ENCODE measurements at places on chromosomes 12 and 14.
A peak's percentile ranks its signal among the peaks of the same experiment; 100 is the strongest.

DNA sequence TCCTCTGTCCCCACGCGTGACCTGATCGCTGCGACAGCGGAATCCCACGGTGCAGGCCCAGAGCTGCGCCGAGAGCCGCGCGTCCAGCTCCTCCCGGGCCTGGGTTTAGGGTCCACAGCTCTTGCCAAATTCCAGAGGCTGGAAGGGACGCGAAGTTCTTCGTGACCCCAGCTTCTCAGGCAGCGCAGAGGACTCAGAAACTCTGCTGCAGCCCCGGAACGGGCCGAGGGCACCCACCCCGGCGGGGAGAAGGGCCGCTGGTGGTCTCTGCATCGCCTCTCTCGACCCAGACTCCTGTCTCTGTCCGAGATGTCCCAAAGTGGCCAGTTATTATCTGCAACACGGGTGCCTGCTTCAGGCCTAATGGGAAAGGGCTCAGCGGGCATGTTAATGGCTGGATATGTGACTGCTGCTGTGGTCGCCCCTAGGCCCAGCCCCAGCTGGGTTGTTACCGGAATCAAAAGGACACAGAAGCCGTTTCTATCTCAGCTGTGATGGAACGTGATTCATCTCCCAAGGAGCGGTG lies 236.4 kb downstream of the VRK1 start:
- DNase-seq, result no peak

- DNase-seq, result no peak
These were observed 310.0 kb upstream of the LRIG3 start for GRCh38 chr12:59230334-59230733.

- DNase-seq, result peak; percentile 95
These were observed 218.1 kb downstream of the MON2 start for GRCh38 chr12:62684570-62685295.

DNA sequence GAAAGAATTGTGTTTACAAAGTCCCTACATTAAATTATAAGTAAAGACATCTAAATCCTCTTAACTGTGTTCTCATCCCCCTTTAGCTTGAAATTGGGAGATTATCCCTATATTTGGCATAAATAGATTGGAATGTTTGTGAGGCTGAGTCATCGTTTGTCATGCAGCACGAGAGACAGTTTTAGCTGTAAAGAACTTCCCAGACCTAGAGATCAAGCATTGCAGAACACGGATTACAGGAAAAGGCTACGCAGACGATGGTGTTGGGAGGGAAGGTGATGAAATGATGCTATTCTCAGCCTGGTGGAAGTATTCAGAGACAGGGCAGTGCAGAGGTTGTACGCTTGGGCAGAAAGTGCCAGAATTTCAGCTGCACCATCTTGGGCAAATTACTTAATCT lies 93.8 kb downstream of the PTPRB start:
- peak; percentile 97 for DNase-seq

DNA sequence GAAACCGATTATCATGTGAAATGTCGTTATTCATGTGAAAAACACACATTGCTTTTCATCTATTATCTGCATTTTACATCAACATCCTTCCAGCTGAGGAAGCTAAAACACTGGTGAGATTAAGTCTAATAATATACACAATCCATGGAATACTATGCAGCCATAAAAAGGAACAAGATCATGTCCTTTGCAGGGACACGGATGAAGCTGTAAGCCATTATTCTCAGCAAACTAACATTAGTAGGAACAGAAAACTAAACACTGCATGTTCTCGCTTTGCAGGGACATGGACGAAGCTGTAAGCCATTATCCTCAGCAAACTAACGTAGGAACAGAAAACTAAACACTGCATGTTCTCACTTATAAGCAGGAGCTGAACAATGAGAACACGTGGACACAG lies 18.3 kb downstream of the KICS2 start:
- no peak for DNase-seq

- no peak for DNase-seq
These were observed 183.7 kb downstream of the TMTC3 start for GRCh38 chr12:88325816-88326189.

GRCh38 chr14:99546234-99546879 lies 57.6 kb downstream of the CCDC85C start:
- DNase-seq, result no peak

DNA sequence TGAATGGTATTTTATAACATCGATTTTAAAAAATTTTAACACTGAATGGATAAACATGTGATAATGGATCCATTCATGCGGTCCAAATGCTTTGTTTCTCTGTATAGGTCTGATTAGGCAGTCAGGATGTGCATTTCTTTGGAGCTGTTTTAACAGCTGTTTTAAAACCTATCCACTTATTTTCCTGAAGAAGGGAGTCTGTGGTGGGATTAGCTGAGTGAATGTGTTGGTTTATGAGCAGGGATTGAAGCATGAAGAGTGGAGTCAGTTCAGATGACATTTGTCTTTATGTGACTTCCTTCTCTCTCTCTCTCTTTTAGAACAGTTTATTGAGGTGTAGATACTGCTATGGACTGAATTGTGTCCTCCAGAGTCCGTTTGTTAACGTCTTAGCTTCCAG lies 37.7 kb downstream of the GLT8D2 start:
- DNase-seq, result no peak

GRCh38 chr12:12748044-12748443 lies 30.9 kb downstream of the CDKN1B start:
- DNase-seq, result no peak

DNA sequence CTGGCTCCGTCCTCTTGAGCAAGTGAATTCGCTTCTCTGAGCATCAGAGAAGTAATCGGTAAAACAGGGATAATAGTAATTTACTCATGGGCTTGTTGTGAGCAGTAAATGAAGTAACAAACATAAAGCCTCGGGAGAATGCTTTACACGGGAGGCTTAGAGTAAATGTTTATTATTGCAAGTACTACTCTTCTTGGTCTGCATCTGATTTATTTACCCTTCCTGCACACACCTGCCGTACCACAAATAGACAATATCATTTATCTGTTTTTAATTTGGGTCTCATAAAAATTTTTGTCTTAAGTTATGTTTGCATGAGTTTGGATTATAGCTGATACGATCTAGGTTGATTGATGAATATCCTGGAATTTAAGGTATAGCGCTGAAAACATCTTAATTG lies 7.8 kb upstream of the COL2A1 start:
- no peak for DNase-seq

GRCh38 chr12:50257236-50258166 lies 25.8 kb downstream of the LIMA1 start:
- DNase-seq, result peak; percentile 53

DNA sequence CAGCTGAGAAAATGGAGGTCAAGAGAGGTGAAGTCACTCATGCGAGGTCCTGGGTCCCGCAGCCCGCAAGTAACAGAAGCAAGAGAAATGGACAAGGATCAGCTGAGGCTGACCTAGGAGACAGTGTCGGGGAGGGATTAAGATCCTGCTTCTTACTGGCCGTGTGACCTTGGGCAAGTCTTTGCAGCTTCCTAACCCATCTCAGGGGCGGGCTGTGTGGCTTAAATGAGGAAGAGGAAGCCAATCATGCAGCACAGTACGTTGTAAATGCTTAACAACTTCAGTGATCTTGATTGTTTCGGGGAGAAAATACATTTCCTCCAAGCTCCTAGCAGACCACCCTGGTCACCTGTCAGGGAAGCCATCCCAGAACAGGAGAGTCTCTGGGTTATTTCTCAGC lies 7.1 kb upstream of the PGF start:
- DNase-seq, result no peak

Data from fibroblast of upper back skin (primary cell).